ENCODE measurements at places on chromosomes 16 and 17.

DNA sequence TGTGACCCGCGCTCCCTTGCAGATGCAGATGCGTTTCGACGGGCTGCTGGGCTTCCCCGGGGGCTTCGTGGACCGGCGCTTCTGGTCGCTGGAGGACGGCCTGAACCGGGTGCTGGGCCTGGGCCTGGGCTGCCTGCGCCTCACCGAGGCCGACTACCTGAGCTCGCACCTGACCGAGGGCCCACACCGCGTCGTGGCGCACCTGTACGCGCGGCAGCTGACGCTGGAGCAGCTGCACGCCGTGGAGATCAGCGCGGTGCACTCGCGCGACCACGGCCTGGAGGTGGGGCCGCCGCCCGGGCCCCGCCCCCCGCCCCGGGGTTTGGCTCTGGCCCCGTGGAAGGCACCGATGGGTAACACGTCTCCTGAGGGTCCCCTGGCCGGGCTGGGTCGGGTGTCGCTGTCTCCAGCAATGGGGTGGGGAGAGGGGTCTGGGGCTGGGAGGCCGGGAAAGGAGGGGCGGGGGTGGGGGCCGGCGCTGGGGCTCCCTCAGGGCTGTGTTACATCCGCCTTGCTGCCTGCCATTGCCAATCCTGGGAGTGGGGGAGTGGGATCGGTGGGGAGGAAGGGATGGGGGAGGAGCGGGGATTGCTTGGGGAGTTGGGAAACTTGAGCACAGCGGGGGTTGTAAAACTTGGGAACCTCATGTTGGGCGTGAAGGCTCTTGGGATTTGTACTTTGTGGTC is 737 bp downstream of the NUDT16L1 start:
- DNase-seq, result peak; percentile 68

- DNase-seq, result no peak
Measured at GRCh38 chr16:17802571-17802970, 331.8 kb upstream of the XYLT1 start.

GRCh38 chr17:82947051-82947991 is 107.5 kb upstream of the ZNF750 start:
- peak; percentile 12 for DNase-seq

GRCh38 chr16:72202014-72202413 is 30.1 kb upstream of the PMFBP1 start:
- DNase-seq, result no peak

DNA sequence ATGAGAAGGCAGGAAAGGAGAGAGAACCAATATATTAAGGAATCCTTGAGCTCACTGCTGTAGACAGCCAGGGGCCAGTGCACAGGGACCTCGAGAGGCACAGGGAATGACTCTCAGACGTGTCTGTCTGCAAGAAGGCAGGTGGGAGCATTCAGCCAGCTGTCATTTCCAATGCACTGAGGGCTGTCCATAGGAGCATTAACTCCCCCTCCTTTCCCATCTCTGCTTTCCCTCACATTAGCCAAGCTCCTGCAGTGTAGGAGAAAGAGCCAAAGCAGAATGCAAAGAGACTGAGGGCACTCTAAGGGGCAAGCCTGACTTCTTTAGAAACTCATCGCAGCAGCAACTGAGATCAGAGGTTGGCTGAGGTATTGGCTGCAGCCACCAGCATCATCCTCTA is 218.3 kb downstream of the CDH13 start:
- DNase-seq, result peak; percentile 42

- no peak for DNase-seq
Measured at GRCh38 chr16:58455750-58456149, 44.2 kb upstream of the NDRG4 start.

DNA sequence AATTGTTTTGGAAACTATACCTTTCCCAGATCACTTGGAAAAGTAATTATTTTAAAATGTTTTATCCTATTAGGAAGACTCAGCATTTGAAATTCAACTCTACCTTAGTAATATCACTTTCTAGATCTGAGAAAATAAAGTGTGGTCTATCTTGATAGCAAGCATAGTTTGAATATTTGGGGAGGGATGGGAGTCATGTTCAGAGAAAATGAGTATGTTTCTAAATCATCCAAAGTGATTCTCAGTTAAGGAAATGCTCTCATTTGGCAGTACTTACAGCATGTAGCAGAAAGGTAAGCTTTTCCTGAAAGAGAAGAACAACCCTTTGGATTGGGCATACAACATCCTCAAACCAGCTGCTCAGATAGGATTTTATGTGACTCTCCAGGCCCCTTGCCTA is 6.9 kb downstream of the C17orf75 start:
- no peak for DNase-seq

DNA sequence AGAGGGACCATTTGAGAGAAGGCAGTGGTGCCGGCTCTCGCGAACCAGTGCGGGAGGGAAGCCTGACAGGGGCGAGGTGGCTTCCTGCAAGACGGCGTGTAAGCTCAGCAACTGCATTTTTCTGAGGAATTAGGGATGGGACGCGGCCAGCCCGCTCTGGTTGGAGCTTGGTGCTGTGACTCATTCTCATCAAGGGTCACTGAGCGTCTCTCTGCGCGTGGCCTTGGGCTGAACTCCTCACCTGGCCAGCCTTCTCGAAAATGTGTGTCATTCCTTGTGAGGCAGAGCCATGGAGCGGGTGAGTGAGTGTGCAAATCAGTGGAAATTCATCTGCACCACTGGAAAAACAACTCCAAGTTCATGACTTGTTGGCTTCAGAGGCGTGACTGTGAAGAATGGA is 52.8 kb downstream of the NTN1 start:
- peak; percentile 77 for DNase-seq

DNA sequence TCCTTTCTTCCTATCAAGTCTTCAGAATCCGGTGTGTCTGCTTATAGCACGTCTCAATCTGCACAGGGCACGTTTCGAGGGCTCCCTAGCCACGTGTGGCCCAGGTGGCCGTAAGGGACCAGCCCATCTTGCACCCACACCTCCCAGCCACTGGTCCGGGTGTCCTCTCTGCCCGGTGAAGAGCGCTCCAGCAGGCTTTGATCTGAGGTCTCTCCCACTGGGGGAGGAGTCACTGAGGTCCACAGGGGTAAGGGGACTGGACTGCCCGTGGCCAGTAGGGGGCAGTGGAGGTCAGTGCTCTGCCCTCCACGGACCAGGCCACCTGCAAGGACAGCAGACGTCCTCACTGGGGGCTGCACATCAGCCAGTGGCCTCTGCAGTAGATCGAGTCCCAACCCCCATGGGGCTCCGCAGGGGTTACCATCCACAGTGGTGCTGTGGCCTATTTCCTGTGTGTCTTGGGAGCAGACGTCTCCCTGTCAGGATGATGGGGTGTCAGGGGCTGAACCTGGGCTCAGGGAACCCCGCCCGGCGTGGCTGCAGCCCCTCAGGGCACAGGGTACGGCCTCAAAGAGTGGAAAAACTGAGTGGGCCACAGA is 204.1 kb upstream of the CIBAR2 start:
- no peak for DNase-seq

- DNase-seq, result no peak
Measured at GRCh38 chr17:47719411-47720152, 13.5 kb upstream of the TBX21 start.

GRCh38 chr17:18187226-18187625 is 3.6 kb downstream of the ALKBH5 start:
- no peak for DNase-seq

DNA sequence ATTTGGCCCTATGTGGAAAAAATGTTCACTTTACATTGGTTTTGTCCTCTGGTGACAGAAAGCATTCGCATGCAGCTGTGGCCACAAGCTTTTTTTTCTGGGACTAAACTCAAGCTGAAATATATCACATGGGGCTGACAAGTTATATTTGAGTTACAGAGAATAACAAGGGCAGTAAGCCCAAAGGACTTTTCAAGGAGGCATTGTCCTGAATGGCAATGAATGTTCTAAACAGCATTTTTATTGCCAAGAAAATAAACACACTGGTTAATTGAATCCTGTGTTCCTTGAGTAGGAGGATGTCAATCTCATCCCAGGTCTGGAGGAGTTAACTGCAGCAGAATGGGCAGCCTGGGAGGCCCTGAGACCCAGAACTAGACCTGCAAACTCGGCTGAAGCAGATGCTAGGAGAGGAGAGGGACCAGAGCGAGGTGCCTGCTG is 114.5 kb downstream of the COPRS start:
- no peak for DNase-seq

GRCh38 chr17:10029129-10029528 is 124.1 kb upstream of the RCVRN start:
- DNase-seq, result no peak

DNA sequence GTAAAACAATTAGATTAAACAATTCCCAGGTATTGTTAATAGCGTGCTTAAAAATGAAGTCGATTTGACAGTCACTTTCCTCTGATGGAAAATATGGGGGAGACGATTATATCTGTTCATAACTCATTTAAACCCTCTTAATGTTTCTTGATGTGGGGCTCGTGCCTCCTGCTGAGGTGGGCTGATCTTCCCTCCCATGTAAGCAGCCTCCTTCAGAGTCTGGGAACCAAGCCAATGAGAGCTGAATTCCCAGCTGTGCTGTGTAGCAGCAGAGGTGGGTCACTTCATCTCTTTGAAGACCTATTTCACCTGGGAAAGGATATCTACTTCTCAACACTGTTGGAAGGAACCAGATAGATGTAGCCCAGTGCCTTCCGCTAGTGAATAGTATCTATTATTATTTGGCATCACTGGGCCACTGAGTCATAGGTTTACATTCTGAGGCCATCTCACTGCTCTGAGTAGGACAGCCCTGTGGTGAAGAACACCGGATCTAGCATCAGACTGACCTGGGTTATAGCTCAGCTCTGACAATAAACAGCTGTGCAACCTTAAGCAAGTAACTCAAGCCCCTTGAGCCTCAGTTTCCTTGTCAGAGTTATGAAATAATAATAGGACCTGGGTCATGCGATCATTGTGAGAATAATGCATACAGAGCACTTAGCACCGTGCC is 85.3 kb upstream of the C16orf82 start:
- no peak for DNase-seq

- DNase-seq, result no peak
Measured at GRCh38 chr16:70483426-70483825, 29.0 kb downstream of the FCSK start.

- DNase-seq, result no peak
Measured at GRCh38 chr16:67444259-67445125, 13.6 kb downstream of the HSD11B2 start.

- DNase-seq, result no peak
Measured at GRCh38 chr17:57035971-57036481, 49.0 kb upstream of the AKAP1 start.

- no peak for DNase-seq
Measured at GRCh38 chr16:56294014-56294413, 102.7 kb downstream of the GNAO1 start.

DNA sequence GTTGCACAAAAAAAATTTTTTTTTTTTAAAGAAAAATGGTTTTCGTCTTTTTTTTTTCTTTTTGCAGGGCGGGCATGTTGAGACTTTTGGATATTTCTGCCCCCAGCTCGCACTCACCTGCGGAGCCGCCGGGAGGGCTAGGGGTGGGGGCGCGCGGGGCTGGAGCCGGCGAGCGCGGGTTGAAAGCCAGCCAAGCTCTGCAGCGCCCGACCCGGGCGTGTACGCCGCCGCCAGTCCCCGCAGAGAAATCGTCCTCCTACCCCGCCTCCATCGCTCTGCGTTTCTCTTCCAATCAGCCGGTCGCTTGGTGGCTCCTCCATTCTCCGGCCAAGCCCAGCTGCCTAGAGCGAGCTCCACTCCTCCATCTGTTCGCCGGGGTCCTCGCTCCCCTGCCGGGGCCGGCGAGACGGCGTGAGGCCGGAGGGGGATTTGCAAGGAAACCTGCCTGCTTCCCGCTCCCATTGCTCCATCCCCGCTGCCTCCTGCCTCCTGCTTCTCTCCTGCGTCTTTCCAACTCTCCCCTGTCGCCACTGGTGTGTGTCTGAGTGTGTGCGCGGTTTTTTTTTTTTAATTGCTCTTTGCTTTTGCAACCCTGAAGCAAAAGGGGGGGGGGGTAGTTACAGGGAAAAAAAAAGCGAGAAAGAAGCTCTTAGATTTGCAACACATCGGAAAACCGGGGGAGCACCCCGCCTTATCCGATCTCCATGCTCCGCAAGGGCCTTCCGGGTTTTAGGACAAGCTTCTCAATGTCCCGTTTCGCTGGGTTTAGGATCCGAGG is 1.8 kb upstream of the UBTF start:
- DNase-seq, result peak; percentile 92

GRCh38 chr17:45380046-45380765 is 52.5 kb downstream of the ARHGAP27 start:
- no peak for DNase-seq

GRCh38 chr17:41666708-41667279 is 21.9 kb upstream of the EIF1 start:
- DNase-seq, result peak; percentile 89

- peak; percentile 97 for DNase-seq
Measured at GRCh38 chr17:21214015-21214776, at the start of gene TMEM11. Gene TMEM11 (minus strand): TSS chr17:21214161. CDS start chr17:21214152, 9 bp downstream.

DNA sequence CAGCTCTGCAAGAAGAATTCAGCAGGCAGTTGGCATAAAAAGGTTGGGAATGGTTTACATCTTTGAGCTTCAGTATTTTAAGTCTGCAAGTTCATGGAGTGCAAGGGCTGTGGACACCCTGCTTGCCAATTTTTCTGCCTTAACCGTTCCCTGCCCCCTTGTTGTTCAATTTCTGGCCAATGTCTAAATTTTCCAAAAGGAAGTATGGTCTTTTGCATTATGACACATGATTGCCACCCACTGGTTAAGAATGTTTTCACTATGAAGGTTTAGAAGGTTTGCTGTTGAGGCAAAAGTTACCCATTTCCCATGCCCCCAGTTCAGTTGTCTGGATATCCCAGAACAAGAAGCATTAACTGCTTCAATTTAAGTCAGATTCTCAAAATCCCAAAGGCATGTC is 441.9 kb downstream of the CDH13 start:
- DNase-seq, result no peak

DNA sequence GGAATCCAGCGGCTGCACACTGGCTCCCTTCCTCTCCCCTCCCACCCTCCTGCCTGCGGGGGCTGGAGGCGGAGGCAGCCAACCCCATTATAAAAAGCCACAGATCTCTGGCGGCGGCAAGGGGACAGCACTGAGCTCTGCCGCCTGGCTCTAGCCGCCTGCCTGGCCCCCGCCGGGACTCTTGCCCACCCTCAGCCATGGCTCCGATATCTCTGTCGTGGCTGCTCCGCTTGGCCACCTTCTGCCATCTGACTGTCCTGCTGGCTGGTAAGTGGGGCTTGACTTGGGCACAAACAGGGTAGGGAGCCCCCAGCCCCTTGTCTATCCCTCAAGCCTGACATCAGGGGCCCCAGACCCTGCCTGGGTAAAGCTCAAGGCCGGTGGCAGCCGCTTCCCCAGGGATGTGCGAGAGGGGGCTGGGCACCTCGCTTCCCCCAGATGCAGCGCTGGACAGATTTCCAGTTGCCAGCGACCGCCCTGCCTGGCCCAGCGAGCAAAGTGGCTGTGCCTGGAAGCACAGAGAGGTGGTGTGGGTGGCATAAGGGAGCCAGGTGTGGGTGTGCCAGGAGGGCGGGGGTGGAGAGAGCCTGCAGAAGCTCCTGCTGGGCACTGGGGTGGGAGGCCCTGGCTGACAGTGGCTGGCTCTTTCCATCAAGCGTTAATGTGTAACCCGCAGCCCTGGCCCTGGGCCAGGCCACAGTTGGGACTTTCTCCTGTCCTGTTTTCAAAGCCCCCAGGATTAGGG is at the start of gene CX3CL1:
Gene CX3CL1 (plus strand): TSS at position 119 of the 745 bp plus-strand sequence. CDS start 79 bp downstream, at position 198.
- peak; percentile 84 for DNase-seq

All from femur (tissue), 1 donor.